ENCODE measurements at places on chromosomes 3 and 15. TPM values are rescaled to one million over a fixed set of nuclear protein-coding genes. Genes with fewer than 3 reads are reported as not detected.

Gene SACM1L
- total RNA-seq: 112 TPM

Gene ANKRD63
- total RNA-seq: not detected

Gene TRPM1
- total RNA-seq: not detected

Gene GOLGA8T
- total RNA-seq: not detected

Gene LSMEM2
- not detected for total RNA-seq

Gene SMCO1
- total RNA-seq: not detected

Gene AHSG
- 0.16 TPM for total RNA-seq

Gene EOGT
- 12.5 TPM for total RNA-seq

DNA sequence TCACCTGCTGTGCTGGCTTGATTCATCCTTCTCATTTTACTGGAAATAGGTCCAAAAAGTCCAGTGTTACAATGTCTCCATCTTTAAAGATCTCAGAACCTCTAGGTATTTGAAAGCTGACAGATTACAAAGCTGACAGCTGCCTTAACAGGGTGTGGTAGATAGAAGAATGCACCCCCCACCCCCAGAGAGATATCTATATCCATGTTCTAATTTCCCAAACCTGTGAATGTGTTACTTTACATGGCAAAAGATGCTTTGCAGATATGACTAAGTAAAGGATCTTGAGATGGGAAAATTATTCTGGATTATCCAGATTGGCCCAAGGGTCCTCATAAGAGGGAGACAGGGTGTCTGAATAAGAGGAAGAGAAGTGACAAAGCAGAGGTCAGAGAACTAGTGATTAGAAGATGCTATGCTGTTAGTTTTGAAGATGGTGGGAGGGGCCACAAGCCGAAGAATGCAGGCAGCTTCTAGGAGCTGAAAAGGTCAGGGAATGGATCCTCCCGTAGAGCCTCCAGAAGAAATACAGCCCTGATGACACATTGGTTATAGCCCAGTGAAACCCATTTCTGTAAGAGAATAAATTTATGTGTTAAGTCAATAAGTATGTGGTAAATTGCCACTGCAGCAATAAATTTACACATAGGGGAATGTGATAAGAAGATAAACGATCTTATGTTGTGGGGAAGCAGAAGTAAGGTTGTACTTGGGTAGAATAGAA lies 21.5 kb upstream of the FSTL1 start:
- DNase-seq: no peak

DNA sequence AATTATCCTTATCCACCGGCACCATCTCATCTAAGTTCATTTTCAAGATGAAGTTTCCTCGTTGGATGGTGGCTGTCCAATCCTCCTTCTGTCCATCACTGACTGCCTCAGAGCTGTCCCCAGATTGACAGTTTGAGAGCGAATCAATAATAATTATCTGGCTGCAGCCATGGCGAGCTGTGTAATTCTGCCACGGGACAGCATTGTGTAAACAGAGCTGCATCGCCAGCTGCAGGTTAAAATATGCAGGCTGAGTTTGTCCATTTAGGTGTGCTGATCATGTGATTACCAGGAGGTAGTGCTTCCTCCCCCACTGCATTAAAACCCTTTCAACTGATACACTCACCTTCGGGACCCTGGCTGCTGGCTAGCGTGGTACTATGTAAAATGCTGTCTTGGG lies 461.9 kb upstream of the ONECUT1 start:
- DNase-seq: no peak

DNA sequence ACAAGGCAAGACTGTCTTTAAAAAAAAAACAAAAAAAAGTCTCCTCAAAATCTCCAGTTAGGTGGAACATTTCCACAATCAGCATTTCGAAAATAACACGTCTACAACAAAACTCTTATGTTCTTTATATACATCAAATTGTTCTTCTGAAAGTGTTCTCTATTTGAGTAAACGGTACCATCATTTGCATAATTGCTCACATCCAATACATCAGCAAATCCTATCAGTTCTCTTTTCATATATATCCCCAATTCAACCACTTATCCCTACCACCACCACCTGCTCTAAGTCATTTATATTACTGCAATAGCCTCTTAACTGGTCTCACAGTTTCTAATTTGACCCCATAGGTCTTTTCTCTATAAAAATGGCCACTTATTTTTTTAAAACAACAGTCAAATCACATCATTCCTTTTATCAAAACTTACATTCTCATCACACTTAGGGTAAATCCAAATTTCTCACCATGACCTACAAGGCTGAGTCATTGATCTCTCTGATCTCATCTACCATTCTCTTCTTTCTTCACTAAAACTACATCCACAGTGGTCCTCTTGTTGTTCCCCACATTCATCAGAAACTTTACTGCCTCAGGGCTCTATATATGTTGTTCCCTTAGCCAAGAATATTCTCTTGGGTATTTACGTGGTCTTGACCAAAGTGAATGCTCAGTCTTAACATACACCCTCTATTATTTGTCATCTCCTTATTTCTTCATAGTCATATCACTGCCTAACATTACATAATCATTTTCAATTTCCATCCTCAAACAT lies 237.0 kb downstream of the SCAPER start:
- no peak for DNase-seq

DNA sequence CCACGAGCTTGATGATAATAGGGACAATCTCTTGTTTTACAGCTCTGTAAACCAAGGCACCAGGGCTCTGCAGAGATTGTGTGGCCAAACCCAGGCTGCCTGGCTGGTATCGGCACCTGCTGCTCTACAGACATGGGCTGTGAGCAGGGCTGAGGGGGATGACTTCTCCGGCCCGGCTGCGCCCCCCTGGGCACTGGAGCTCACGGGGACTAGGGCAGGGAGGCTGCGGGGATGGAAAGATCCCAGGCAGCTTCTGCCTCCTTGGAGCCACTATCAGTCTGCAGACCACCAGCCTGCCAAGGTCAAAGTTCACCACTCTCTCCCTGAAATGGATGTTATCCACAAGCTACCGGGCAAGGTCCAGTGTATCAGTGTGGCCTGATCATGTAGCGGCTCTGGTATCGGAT lies 22.0 kb upstream of the PIGZ start:
- no peak for DNase-seq

DNA sequence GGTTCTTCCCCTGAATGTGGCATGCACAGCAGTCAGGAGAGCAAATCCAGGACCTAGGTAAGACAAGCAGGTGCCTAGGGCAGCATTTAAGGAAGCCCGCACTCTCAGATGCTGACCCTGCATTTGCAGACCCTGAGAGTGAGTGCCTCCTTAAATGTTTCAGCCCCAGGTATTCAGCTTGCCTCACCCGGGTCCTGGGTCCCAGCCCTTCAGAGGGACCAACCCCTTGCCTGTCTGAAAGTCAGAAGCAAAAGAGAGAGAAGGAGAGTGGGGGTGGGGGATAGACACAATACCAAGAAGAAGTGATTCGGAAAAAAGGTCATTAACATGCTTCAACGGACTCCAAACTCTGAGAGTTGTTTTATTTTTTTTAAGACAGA lies 75.0 kb downstream of the MEGF11 start:
- no peak for DNase-seq

DNA sequence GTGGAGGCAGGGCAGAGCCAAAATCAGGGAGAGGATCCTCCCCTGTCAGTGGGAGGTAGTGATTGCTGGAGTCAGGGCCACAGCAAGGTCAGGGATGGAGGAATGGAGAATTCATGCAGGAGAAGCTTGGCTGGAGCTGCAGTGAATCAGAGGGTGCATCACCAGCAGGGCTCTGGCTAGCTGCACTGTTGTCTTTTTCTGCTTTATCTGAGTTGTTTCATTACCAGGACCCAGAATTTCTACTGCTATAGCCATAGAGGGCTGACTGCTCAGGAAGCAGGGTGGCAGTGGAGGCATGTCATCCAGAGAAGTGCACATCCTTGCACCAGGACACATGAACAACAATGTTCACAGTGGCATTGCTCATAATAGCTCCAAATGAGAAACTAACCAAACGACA lies 113.5 kb upstream of the GALNT15 start:
- DNase-seq: no peak

DNA sequence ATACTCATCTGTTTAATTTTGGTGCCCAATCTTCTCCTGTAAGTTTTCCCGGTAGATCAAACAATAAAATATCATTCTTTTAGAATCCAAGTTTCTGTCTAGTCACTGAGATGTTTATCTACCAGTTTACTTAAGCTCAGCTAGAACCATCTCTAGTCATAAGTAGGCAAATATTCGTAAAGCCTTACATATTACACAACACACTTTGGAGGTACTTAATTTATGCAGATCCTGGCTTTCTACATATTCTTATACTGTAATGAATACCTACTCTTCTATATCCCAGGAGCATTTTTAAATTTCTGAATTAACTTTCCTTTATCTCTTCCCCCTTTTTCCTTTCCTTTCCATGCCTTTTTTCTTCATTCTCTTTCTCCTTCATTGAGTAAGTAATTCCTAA lies 185.9 kb upstream of the ZBTB20 start:
- DNase-seq: no peak

GRCh38 chr15:47685141-47685870 lies 32.0 kb upstream of the SEMA6D start:
- no peak for DNase-seq

- DNase-seq: no peak
Observed at GRCh38 chr15:44468709-44469385, 41.4 kb downstream of the CTDSPL2 start.

DNA sequence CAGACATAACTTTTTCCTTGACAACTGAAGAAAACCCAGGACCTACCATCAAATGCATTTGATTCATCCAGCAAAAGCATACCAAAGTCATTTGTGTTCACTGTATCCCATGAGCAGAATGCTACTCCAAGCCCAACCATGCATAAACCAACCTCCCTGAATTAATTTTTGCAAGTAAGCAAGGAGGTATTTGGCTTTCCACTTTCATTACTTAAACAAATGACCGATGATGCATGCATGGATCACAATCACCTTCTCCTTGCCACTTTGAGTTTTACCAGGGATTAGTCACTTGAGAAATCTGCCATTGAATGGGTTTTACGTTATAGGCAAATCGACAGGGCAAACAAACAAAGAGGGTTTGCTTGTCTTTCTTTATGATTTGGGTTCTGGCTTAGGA lies 214.8 kb downstream of the FMN1 start:
- DNase-seq: no peak

- no peak for DNase-seq
Observed at GRCh38 chr15:31268911-31269784, 57.5 kb upstream of the KLF13 start.
